ENCODE measurements at places on chromosomes 1 and 21.

- no peak for DNase-seq
Observed at GRCh38 chr1:113530021-113530420, 139.7 kb downstream of the MAGI3 start.

GRCh38 chr1:178532392-178532791 lies 19.5 kb downstream of the TEX35 start:
- DNase-seq = peak; percentile 64

- no peak for DNase-seq
Observed at GRCh38 chr1:156938813-156939212, 18.4 kb downstream of the LRRC71 start.

GRCh38 chr1:942411-942821 lies 16.6 kb downstream of the NOC2L start:
- no peak for DNase-seq

DNA sequence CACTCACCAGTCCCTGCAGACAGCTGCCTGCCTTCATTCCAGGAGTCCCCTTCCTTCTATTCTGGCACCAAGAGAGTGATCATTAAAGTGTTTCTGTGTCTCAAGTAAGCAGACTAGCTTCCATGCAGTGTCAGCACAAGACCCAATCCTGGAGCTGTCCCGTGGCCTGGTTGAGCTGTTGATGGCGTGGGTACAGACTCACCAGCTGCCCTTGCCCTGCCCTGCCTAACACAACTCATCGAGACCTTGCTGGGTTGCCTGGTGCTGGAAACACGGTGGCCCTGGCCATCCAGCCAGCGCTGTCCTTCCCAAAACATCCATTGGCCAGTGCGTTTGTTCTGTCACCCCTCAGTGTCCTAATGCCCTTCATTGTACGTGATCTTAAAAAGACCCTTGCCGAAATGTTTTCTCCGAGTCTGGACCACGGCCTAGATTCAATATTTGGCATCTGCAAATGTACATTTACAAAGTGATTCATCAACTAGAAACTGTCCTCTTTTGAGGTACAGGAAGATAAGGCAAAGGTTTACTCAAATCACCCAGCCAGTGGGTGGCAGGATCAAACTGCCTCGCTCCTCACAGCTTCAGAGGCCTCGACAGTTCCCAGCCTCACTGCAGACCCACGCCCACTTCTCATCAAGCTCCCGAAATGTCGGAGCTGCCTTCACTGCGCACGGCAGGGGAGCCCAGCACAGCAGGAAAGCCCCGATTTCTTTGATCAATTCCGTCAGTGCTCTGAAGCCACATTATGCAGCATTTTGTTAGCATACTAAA lies 494.2 kb downstream of the KIF26B start:
- DNase-seq = no peak

DNA sequence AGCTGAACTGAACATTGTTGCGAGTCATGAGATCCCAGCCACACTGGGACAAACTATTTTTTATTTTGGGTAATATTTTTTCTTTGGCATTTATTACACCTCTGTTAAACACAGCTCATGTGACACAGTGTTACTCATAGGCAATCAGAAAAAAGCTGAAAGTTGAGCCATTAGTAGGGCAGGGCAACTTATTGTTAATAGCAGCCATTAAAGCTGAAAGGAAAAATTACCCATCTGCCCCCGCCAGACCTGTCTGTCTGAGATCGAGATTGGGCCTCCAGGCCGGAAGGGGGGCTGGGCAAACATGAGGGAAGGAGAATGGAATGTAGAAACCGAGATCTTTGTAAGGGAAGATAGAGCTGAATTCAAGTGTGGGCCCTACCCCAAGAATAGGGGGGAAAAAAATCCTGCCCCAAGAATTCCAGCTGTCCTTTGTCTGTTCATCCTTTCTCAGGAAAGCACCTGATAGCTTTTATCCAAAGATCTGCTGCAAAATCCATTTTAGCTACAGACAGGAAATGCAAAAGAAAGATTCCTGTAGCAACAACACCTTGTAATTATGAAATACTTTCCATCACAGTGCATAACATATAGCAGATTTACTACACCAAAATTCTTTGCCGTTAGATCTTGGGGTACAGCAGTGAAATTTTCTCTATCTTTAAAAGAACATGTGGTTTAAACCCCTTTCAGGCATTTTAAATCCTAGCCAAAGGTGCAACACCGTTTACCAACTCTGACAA lies 212.8 kb downstream of the PBX1 start:
- DNase-seq = peak; percentile 86

GRCh38 chr1:205262731-205263171 lies 35.0 kb downstream of the TMCC2 start:
- DNase-seq = peak; percentile 75

DNA sequence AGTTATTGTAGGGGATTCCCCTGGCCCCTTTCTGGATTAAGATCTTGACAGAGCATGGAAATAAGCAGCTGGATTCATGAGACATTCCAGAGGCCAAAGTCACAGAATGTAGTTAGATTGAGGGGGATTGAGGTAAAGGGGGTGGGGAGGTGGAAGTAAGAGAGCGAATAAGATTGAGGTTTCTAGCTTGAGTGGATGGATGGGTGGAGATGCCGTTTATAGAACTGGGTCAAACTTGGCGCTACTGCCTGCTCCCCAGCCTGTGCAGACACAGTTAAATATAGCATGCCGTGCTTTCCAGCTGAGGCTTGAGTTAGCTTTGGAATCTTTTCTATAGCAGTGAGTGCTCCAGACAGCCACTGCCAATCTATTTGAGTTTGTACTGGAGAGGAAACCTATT lies 85.7 kb downstream of the DYRK1A start:
- DNase-seq = peak; percentile 96

DNA sequence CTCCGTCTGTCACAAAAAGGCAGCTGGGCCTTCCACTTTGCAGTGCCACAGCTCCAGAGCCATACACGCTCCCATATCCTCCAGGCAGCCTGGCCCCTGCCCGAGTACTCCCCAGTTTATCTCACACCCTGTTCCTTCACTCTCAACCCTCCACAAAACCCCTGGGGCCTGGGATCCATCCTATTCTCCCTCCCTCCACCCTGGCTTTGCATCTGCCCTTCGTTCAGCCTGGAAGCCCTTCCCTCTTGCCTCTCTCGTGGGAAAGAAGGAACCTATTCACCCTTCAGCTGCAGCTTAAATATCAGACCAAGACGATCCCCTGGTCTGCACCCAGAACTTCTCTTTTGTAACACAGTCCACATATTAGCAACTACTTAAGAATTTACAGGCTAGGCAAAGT lies 56.7 kb downstream of the CAMK2N1 start:
- DNase-seq = no peak

GRCh38 chr1:44598167-44598566 lies 76.1 kb downstream of the TMEM53 start:
- DNase-seq = no peak
